ENCODE measurements at places on chromosomes 3 and 15.

DNA sequence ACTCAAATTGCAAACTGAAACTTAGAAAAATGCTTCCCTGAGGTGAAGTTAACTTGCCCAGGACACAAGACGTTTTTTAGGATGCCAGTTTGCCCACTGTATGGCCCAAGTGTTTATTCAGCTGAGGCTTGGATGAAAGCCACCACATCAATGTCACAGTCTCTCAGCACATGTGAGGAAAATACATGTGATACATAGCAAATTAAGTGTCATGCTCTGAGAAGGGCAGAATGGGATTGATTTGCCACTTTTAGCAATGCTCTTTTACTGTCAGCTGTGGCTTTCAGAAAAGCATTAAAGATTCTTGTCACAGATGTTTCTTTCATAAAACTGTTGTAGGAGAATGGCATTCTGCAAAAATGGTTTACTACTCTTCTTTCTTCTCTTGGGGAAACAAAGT is 165.5 kb downstream of the ZIC1 start:
- DNase-seq, result no peak

DNA sequence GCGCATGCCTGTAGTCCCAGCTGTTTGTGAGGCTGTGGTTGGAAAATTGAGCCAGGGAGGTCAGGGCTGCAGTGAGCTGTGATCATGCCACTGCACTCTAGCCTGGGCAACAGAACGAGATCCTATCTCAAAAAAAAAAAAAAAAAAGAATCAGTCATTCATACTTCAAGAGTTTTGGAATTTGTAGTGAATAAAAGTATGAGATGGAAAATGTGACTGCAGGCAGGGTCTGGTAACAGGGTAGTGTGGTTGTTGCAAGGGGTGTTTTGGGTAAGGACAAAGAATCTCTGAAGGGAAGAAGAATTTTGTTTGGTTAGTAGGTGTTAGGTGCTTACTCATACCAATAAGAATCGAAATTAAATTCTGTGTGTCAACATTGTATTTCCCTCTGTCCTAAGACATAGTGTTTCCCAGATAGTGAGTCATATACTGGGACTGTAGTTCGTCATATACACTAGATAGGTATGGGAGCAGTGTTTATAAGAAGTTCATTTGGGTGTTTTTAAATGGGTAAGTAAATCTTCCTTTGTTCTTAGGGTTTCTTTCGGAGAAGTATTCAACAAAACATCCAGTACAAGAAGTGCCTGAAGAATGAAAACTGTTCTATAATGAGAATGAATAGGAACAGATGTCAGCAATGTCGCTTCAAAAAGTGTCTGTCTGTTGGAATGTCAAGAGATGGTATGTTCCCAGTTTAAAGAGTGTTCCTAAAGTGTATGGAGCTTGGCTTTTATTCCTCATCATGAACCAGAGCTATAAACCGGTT is 14.2 kb downstream of the NR1D2 start:
- DNase-seq, result no peak

- DNase-seq, result no peak
These were observed 51.6 kb upstream of the LCTL start for GRCh38 chr15:66617137-66618090.

GRCh38 chr15:65396965-65397317 is 19.1 kb upstream of the IGDCC3 start:
- no peak for DNase-seq

- DNase-seq, result no peak
These were observed 36.8 kb downstream of the KLHL6 start for GRCh38 chr3:183518491-183519251.

DNA sequence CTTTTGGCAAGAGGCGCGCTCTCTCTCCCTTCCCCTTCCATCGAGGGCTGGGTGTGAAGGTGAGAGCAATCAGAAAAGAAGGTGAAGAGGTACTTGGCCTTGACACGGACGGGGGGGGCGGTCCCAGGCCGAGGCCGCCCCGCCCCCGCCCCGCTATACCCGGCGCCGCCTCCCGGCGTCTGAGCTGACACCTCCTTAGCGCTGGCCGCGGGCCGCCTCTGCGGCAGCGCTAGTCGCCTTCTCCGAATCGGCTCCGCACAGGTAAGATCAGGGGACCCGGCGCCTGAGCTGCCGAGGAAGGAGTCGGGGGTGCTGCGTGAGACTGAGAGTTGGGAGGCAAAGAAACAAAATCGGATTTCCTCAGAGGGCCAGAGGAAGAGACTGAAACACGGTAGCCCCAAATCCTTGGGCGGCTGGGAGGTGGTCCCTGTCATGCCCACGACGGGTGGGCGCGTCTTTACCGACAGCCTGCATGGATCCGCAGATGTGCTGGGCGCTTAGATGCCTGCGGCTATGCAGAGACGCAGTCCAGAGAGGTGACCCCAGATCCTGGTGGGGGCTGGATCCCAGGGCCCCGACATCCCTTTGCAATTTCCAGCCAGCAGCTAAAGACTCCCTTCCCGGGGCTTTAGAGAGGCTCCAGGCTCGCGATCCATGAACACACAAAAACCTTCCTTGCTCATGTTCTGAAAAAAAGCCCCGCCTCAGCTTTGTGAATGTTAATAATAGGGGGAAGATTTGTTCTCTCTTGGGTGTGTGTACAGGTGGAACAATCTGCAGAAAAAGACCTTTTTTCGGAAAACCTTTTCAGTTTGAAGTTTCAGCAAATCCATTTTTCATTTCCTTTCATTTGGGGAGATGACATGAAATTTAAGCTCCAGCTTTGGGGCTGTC is at the start of gene ENTPD3:
Gene ENTPD3, plus strand, starts transcription at position 184 of the 894 bp plus-strand sequence. CDS start 874 bp downstream, outside the sequence.
- no peak for DNase-seq

- DNase-seq, result no peak
These were observed 457.1 kb downstream of the MFSD1 start for GRCh38 chr3:159258934-159259333.
